ENCODE measurements at places on chromosomes 5 and 9.

- peak; percentile 33 for DNase-seq
Measured at GRCh38 chr5:61333321-61333953, 1.4 kb downstream of the ZSWIM6 start.

GRCh38 chr5:141869514-141869913 is 8.7 kb downstream of the PCDH1 start:
- DNase-seq: no peak

DNA sequence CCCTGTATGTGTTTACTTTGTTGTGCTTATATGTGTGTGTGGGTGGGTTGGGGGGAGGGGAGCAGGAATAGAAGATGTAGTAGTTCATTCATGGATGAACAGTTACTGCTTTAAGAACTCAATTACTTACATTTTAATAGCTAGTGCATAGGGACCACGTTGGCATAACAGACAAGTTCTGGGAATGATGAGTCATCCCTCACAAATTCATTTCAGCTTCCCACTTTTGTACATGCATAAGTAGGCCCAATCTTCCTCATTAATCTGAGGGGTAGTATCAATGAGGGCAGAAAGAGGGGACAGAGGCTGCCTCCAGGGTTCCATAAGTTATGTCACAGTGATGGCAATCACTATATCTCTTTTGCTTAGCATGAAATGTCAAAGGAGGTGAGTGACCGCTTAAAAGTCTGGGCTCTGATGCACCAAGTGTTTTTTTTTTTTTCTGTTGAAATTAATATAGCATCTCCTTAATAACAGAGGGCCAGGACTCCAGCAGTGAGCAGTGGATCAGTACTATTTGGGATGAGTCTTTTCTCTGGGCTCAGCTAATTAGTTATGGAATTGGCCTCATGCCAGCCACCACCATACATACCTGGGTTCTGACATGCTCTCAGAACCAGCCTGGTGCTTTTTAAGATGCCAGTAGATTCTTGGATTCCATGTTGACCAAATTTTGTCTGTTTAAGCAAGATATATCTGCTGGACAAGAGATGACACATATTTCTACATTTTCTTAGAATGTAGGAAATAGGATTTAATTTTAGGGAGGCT is 37.1 kb downstream of the PRDM6 start:
- peak; percentile 84 for DNase-seq

- DNase-seq: peak; percentile 49
Measured at GRCh38 chr5:112174959-112175594, 244.0 kb downstream of the EPB41L4A start.

DNA sequence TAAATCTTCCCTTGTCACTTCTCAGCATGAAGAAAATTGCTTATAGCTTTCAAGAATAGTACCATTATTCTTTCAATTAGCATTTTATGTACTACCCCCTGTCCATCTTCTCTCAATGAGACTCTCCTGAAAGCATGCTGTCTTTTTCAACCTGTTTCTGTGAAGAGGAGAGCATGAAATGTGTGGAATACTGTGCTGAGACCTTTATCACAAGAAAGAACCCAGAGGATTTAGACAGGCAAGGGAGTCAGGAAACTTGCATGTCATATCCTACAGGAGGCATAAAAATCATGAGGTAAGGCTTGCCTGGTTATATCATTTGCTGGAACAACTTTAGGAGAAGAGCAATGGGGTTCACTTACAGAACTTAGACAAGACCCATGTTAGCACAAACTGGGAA is 56.7 kb upstream of the LPAR1 start:
- no peak for DNase-seq

- no peak for DNase-seq
Measured at GRCh38 chr5:56447232-56447631, 214.1 kb upstream of the ANKRD55 start.

DNA sequence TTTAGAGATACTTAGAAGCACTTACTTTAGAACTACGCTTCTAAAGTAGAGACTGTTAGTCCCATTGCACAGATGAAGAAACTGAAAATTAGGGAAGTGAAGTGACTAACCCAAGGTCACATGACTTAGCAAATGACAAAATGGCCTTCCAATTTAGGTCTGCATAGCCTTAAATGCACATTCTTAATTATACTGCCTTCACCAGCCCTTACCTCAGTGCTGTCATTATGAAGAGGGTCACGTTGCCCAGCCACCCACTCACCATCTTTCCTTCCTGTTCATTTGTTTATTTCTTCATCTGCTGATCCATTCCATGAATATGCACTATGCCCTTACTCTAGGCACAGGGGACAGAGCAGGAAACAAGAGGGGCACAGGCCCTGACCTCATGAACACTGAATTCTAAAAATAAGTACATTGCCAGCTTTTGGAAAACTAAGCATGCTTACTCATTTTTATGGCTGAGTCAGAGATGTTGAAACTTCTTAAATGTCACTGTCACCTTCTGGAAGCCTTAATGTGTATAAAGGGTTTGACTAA is 8.6 kb downstream of the HAVCR2 start:
- DNase-seq: peak; percentile 91

DNA sequence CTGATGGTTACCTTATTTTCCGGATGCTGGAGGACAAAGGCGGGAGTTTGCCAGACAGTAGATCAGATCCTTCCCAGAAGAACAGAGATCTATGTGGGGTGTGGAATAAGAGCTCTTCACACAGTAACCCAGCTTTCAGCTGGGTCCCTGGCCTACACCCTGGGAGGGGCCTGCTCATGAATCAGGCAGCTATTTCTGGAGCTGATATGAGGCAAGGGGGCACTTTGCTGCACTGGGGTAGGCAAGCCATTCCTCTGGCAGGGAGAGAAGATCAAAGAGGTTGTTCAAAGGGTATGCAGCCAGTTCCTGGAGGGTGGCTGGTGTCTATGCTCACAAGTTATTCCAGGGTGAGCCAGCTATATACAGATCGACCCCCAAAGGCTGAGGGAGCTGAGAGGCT is 48.6 kb downstream of the CYSTM1 start:
- no peak for DNase-seq

Data from fibroblast of lung (primary cell).